Hair follicular keratinocyte (primary cell): ENCODE measurements at places on chromosomes 4 and X. TPM values are rescaled to one million over a fixed set of nuclear protein-coding genes. Genes with fewer than 3 reads are reported as not detected.

The PDGFRA gene
- 0.95 TPM in 1 of 2 replicates, not detected in the other for total RNA-seq

The CPLX1 gene
- total RNA-seq, result 0.23 TPM in 1 of 2 replicates, not detected in the other

The CLCN4 gene
- 0.11 and 0.39 TPM in 2 replicates for total RNA-seq

The ZBED1 gene
- total RNA-seq, result 33.2 and 33.3 TPM in 2 replicates

The ATP2B3 gene
- total RNA-seq, result not detected in 2 replicates

The RIBC1 gene
- 1.0 and 1.3 TPM in 2 replicates for total RNA-seq

The BRS3 gene
- total RNA-seq, result not detected in 2 replicates

The PAGE5 gene
- not detected in 2 replicates for total RNA-seq

The NSG1 gene
- 20.4 and 24.8 TPM in 2 replicates for total RNA-seq

The RBMX2 gene
- total RNA-seq, result 20.1 and 27.9 TPM in 2 replicates

The CFAP47 gene
- total RNA-seq, result not detected in 2 replicates

The APLN gene
- total RNA-seq, result 4.9 and 8.2 TPM in 2 replicates

The USP17L13 gene
- total RNA-seq, result not detected in 2 replicates

The MID2 gene
- total RNA-seq, result 7.5 and 14.1 TPM in 2 replicates

The HSFX3 gene
- not detected in 2 replicates for total RNA-seq

The RPS6KA6 gene
- 0.23 and 0.70 TPM in 2 replicates for total RNA-seq

The DCAF4L1 gene
- total RNA-seq, result not detected in 2 replicates

The CENPI gene
- 9.1 and 14.7 TPM in 2 replicates for total RNA-seq

The SMR3B gene
- not detected in 2 replicates for total RNA-seq

The SPANXN4 gene
- total RNA-seq, result not detected in 2 replicates
